ENCODE measurements at places on chromosomes 5 and 9. TPM values are rescaled to one million over a fixed set of nuclear protein-coding genes. Genes with fewer than 3 reads are reported as not detected.

DNA sequence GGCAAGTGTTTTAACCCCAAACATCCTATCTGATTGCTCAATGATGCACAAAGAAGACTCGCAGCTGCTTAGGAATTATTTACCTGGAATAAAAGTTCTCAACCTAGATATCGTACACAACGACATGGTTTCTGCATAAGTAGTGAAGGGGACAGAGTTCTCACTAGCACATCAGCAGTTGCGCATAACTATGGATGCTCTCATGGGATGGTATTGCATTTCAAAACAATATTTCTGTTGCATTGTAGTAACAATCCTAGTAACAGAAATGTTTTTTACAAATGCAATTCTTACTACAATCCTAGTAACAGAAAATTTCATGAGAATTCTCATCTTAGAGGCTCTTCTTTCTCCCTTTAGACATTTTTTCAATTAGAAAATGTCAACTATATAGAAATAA lies 94.5 kb upstream of the MINAR2 start:
- no peak for DNase-seq

DNA sequence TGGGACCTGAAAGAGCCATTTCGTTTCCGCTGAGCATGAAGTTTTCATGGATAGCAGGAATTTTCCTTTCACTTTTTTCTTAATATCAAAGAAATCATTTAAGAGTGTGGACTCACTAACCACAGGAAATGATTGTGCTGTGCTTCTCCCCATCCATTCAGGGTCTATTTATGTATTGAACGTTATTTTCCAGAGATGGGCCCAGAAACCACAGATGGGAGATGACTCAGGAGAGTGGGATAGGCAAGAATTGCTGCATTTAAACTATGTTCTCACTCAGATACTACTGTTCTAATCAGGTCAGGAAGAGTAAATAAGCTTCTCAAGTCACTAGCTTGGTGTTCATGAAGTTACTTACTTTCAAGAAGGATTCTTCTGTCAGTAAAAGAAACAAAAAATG lies 763.8 kb downstream of the DTWD2 start:
- DNase-seq, result no peak

DNA sequence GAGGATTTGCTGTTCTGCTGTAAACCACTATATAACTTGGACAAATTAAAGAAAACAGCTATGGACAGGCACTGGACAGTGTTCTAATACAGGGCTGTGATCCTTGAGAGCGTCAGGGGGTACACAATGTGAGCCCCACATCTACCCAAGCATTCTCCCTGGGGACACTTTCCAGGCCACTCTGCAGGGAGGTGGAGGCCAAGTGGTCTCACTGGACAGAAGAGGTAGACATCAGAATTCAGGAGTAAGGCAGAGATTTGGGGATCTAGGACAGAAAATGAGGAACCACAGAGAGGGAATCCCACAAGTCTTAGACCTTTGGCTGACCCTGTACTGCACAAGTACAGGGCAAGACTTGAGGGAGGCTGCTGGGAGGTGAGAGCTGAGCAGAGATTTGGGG lies 3.8 kb upstream of the IGFBPL1 start:
- DNase-seq, result no peak

Gene SPINK6
- not detected for polyA plus RNA-seq

- DNase-seq, result no peak
These were observed 21.9 kb downstream of the OR2Y1 start for GRCh38 chr5:180717989-180718388.

DNA sequence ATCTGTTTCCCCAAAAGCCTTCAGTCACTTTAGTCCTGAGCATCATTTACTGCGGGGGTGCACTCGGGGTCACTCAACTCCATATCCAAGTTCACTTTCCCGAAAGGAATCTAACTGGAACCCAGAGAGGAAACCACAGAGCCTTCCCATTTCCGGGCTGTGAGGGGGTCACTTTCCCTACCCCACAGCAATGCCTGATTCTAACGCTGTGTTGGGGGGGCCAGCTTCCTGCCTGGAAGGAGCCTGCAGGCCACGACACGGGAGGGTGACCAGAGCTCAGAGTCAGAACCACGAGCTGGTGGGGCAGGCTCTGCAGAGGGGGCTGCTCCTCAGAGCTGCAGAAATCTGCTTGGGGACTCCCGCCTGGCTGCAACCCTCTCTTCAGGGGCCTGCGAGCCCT lies 20.3 kb downstream of the BRD9 start:
- no peak for DNase-seq

- no peak for DNase-seq
These were observed 39.6 kb downstream of the COL5A1 start for GRCh38 chr9:134681061-134681661.

All from muscle of arm (tissue), 14 donors.